ENCODE measurements at places on chromosomes 7 and 10. TPM values are rescaled to one million over a fixed set of nuclear protein-coding genes. Genes with fewer than 3 reads are reported as not detected.

GRCh38 chr7:113774182-113774807 lies 144.5 kb downstream of the PPP1R3A start:
- DNase-seq, result no peak

- no peak for DNase-seq
These were observed 31.1 kb downstream of the HOXA1 start for GRCh38 chr7:27064661-27065060.

DNA sequence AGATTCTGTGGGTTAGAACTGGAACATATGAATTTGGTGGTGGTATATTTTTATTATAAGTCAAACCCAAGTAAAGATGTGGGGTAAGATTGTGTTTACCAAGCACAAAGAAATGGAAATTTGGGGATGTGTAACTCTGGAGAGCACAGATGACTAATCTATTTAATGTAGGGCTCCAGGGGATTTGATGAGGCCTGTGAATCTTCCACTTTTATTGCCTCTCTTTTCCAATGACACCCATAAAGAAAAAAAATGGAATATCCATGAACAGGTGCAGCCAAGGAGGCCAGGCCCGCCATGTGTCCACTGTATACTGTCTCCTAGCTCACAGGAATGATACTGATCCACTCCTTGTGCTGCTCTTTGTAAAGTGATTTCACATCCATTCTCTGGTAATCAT lies 2.8 kb downstream of the SRGN start:
- no peak for DNase-seq

DNA sequence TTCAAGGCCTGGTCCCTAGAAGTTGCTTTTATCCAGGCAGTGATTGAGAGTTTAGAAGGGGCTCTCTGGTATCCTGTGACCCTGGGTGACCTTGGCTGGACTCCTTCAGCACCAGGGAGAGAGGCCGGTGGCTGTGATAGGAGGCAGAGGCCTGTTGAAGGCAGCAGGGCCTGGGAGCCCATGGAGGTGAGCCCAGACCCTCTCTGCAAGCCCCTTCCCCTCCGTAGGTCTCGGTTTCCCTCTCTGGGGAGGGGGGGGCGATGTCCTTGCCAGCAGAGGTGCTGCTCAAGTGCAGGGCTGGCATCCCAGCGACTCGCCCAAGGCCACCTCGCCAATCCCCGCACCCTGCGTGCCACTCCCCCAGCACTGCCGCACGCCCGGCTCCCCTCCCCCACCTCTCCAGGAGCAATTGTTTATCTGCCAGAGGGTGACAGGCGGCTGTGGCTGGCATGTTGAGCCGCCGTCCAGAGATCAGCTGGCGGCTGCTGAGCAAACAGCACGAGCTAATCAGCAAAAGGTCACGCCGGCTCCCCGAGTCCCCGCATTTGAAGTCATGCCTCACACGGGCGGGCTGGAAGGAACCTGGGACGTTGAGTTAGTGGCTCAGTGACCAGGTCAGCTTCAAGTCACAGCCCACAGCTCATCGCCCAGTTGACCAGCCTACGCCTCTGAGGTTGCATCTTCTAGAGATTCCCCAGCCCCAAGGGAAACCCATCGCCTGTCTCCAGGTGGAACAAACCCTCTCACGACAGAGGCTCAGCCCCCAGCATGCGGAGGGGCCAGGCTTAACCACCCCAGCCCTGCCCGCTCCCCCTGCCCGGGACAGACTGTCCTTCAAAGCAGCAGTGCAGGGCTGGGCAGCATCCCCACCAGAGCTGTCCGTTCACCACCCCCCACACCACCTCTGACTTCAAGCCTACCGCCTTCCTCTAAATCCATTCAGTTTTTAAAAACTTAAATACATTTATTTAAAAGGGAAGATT lies 43.7 kb downstream of the ELFN1 start:
- no peak for DNase-seq

GRCh38 chr10:7082967-7083366 lies 327.9 kb downstream of the SFMBT2 start:
- no peak for DNase-seq

GRCh38 chr7:155333346-155334234 lies 35.9 kb downstream of the INSIG1 start:
- no peak for DNase-seq

- DNase-seq, result no peak
These were observed 5.7 kb downstream of the SEMA3A start for GRCh38 chr7:84188786-84189405.

DNA sequence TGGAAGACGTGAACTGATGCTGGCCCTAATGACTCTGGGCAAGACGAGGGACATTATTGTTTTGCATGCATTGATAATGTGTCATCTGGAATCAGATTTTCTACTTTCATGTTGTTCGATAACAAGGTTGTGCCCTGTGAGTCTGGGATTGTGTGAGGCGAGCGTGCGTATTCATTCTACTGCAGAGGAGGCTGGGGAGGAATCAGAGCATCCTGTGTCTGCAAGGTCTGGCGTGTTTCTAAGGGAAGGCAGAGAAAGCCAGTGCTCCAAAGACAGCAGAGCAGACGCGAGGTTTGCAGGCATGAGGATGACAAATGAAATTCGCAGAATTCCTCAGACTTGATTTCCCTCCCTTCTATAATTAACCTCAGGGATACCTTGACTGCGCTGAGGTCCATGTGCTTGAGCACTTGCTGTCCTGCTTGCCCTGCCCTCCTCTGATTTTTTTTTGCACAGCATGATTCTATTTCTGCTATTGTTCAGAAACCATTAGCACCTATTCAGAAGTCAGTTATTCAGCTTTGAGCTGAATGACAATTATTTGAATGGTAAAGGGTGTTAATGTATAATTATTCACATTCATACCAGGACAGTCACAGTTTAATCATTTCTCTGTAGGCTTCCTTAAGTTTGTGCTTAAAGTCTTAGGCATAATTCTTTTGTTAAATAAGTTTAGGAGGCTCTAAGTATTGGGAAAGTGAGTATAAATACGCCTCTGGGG lies 233.6 kb downstream of the EBF3 start:
- no peak for DNase-seq

The NEURL1 gene
- not detected for total RNA-seq

The HABP2 gene
- not detected for total RNA-seq

The RNLS gene
- total RNA-seq, result 6.2 TPM

The PLA2G12B gene
- not detected for total RNA-seq

The LRIT1 gene
- not detected for total RNA-seq

The OR6V1 gene
- total RNA-seq, result not detected

The PDZD7 gene
- 0.14 TPM for total RNA-seq

Measured in thoracic aorta (tissue), 2 donors.